ENCODE measurements at places on chromosomes 7 and 10.

- H3K27me3 ChIP-seq: peaks cover 1% of the 10 kb centered on the region
- no peak for DNase-seq
- no peak overlapping the region for H3K27ac ChIP-seq
- H3K4me3 ChIP-seq: no peak overlapping the region
Observed at GRCh38 chr7:69550991-69551390, 47.3 kb upstream of the AUTS2 start.

DNA sequence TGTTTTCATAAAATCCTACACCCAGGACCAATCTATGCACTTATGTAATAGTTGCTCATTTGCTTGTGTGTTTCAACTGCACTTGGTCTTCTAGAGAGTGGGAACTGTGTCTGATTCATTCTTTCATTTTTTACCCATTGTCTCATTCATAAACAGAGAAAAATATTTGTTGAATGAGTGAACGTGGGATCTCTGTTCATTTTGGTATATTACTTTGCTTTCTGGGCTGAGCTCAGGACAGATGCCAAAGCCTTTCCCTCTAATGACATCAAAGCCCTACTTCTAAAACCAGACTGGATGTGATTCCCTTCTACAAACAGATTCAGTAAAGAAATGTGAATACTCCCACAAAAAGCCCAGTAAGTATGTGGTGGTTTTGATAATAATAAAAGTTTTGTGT lies 145.2 kb downstream of the ST7 start:
- H3K4me1 ChIP-seq: no peaks in the 10 kb centered on the region
- DNase-seq: no peak
- no peaks in the 10 kb centered on the region for H3K27me3 ChIP-seq
- H3K27ac ChIP-seq: no peak overlapping the region

- no peaks in the 10 kb centered on the region for H3K36me3 ChIP-seq
- no peak overlapping the region for H3K27ac ChIP-seq
- H3K27me3 ChIP-seq: peaks cover 2% of the 10 kb centered on the region
- DNase-seq: no peak
Observed at GRCh38 chr7:47265621-47266020, 316.3 kb downstream of the TNS3 start.

- no peak overlapping the region for H3K27ac ChIP-seq
- H3K4me3 ChIP-seq: no peak overlapping the region
- no peaks in the 10 kb centered on the region for H3K36me3 ChIP-seq
- H3K4me1 ChIP-seq: peaks cover 5% of the 10 kb centered on the region
- no peaks in the 10 kb centered on the region for H3K27me3 ChIP-seq
Observed at GRCh38 chr7:20284771-20285143, 45.9 kb upstream of the ITGB8 start.

GRCh38 chr10:19749185-19749729 lies 67.0 kb upstream of the PLXDC2 start:
- no peaks in the 10 kb centered on the region for H3K36me3 ChIP-seq
- no peak for DNase-seq
- H3K4me3 ChIP-seq: no peak overlapping the region
- no peaks in the 10 kb centered on the region for H3K4me1 ChIP-seq
- no peaks in the 10 kb centered on the region for H3K27me3 ChIP-seq

- peaks cover 31% of the 10 kb centered on the region for H3K4me1 ChIP-seq
- H3K4me3 ChIP-seq: peak overlapping the region; percentile 60
- H3K36me3 ChIP-seq: no peaks in the 10 kb centered on the region
- peak overlapping the region; percentile 56 for H3K27ac ChIP-seq
- DNase-seq: no peak
Observed at GRCh38 chr10:133258066-133258817, 18.4 kb downstream of the ADAM8 start.

- no peak for DNase-seq
- H3K27me3 ChIP-seq: no peaks in the 10 kb centered on the region
- H3K4me1 ChIP-seq: no peaks in the 10 kb centered on the region
Observed at GRCh38 chr7:143975617-143976016, 21.0 kb downstream of the OR2F1 start.

DNA sequence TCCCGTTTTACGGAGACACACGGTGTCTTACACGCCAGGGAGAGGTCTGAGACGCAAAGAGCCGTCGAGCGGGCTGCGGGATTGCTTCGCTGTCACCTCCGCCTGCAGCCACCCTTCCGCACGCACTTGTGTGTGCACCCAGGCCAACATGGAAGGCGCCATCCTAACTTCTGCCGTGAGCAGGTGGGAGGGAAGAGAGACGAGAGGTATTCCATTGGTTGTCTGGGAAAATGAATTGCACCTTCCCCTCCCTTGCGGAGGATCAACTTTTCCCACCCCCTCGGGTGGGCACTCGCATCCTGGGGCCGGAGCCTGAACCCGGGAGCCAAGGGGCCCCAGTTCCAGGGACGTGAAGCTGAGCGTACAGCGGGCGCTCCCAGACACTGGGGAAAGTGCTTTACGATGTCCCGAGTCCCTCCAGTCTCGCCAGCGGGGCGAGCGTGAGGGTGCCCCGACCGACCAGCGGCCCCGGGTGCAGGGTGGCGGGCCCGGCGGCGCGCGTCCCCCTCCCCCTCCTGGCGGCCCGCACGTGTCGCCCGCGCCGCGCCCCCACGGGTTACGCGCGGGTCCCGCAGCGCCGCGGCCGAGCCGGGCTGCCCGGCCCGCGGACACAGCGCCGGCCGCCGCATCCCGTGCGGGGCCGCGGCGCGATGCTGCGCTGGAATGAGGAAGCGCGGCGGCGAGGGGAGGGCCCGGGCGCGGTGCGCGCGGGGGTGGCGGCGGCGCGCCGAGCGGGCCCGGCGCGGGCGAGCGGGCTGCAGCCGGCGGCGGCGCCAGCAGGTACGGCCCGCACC lies 984 bp upstream of the IKZF1 start:
- peaks cover 20% of the 10 kb centered on the region for H3K4me1 ChIP-seq
- peak overlapping the region; percentile 72 for H3K27ac ChIP-seq
- peak; percentile 39 for DNase-seq
- peak overlapping the region; percentile 81 for H3K4me3 ChIP-seq

DNA sequence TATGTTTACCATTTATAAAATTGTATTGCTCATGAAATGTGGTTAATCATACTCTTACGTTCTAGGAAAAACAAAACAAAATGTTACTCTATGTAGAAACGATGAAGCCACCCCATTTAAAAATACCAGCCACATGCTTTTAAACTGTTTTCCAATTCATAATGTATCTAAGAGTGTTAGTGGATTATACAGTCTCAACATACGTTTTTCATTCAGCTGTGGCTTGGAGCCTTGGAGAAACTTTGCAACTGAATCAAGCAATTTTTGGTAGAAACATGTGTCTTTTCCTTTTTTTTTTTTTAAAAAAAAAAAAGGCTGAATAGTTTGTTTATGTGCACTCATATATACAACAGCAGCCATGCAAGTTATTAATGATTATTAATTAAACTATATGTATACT lies 378.0 kb upstream of the SEMA3D start:
- no peak overlapping the region for H3K4me3 ChIP-seq
- no peaks in the 10 kb centered on the region for H3K4me1 ChIP-seq
- no peaks in the 10 kb centered on the region for H3K36me3 ChIP-seq
- H3K27ac ChIP-seq: no peak overlapping the region
- DNase-seq: no peak

DNA sequence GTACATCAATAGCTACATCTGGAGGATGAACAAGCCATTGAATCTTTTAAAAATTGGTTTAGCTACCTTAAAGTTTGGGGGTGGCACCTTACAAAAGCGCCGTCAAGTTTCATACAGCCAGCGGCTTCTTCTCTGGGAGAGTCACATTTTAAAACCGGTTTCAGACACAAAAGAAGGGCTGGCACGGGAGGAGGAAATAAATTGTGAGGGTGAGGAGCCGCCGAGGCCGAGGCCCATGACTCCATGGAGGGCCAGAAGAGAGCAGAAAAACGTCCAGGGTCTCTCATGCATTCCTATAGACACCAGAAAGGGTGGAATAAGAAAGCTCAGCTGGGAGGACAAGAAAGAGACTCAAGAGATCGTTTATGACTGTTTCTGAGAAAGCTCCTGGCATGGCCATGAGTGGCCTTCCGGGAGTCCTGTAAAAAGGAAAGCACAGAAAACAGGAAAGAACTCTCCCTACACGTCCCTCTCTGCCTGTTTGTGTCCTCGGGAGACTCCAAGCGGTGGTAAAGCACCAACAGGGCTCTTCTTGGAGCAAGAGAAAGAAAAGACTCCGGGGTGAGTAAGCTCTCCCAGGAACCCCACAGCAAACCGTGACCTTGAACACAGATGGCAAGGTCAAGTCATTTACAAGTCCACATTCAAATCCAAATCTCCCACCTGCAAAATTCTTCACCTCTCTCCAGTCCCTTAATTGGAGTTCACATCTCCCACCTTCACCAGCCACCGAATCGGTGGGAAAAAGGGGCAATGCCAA lies 1.8 kb downstream of the FRAT2 start:
- H3K36me3 ChIP-seq: peaks cover 11% of the 10 kb centered on the region
- H3K27ac ChIP-seq: peak overlapping the region; percentile 84
- DNase-seq: no peak
- no peaks in the 10 kb centered on the region for H3K27me3 ChIP-seq
